Daoy (cell line): ENCODE measurements at places on chromosomes 12 and 14.

GRCh38 chr14:59465316-59466135 lies at the start of gene GPR135:
GPR135 (minus strand) TSS chr14:59465380; CDS start chr14:59465226, 154 bp downstream.
- DNase-seq = no peak

DNA sequence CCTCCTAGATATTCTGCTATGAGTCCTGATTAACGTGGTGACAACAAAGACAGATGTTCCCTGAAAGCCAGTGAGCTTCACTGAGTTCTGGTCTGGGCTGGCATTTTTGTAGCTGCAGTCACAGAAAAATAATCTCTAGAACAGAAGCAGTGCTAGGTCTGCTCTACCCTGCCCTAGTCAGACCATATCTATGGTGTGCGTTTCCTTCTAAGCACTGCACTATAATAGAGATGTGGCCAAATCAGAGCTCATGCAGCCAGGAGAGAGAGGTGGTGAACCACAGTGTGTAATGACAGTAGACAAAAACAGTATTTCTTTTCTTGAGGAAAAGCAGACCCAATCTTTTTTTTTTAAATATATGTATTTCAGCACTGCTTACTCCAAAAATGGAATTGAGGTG lies 76.3 kb downstream of the CMAS start:
- DNase-seq = no peak

- DNase-seq = no peak
Measured at GRCh38 chr12:121957861-121958515, 39.6 kb downstream of the CFAP251 start.

- peak; percentile 10 for DNase-seq
Measured at GRCh38 chr14:70257526-70257925, 68.8 kb upstream of the SLC8A3 start.

- peak; percentile 40 for DNase-seq
Measured at GRCh38 chr12:27779416-27779919, 565 bp upstream of the KLHL42 start.

DNA sequence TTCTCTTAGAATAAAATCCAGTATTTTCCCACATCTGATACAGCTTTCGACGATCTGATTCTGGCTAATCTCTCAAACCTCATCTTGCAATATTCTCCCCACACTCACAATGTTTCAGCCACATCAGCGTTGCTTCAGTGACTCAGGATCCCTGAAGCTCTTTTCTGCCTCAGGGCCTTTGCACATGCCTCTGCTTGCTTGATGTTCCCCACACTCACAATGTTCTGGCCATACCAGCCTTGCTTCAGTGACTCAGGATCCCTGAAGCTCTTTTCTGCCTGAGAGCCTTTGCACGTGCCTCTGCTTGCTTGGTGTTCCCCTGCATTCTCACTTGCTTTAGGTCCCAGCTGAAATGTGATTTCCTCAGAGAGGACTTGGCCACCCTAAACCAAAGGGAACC lies 2.6 kb downstream of the C12orf42 start:
- no peak for DNase-seq

DNA sequence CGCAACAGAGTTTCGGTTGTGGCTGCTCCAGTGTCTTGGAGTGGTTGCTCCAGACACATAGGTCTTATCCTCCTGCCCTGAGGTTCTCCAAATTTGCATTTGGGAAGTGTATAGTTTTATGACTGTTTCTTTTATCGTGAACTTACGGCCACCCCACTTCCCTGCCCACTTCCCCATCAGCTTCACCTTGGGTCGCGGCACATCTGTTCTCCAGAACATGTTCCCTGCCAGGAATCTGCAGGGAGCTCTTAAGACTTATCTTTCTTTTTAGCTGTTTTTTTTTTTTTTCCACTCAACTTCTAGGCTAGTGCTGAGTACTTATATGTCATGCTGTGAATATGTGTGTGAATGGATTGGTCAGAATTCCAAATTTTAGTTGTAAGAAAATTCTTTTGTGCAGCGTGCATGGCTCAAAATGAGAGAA lies 75.4 kb downstream of the ETV6 start:
- DNase-seq = no peak

DNA sequence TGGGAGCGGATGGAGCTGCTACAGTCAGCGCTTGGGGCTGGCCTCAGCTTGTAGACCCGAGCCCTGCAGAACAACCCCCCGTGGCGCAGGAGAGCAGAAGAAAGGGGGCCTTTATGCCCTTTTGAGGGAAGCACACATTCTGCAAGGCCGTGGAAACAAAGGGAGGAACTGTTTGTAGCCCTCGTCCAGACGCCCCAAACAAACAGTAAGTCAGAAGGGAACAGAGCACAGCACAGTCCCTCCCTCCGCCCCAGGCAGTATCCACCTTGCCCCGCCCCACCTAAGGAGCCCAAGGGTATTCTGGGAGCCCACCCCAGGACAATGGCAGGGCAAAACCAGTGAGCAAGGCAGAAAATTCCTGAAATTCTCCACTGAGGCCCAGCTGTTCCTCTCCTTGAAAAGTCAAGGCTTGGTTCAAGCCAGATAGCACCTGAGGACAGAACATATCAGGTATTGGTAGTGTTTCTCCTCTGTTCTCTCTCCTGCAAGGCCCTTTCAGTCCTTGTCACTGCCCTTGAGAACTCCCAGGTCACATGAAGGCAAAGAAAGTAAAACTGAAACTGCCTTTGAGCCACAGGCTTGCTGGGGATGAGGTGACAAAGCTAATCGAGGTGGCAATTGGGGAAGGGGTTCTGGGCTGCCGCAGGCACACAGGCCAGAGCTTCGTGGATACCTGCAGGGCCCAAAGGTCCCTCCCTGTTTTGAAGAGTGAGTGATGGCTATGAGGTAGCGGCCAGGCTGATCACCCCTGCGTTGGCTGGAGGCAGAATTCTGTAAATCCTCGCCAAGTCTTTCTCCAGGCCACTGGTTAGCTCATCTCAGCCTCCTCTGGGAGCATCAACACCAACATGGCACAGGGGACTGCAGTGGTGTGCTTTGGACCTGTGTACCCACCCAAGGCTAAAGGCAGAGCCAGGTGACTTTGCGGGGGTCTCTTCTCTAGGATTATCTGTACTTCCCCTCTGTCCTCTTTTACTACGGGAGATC lies 499 bp downstream of the DGLUCY start:
- DNase-seq = peak; percentile 79

DNA sequence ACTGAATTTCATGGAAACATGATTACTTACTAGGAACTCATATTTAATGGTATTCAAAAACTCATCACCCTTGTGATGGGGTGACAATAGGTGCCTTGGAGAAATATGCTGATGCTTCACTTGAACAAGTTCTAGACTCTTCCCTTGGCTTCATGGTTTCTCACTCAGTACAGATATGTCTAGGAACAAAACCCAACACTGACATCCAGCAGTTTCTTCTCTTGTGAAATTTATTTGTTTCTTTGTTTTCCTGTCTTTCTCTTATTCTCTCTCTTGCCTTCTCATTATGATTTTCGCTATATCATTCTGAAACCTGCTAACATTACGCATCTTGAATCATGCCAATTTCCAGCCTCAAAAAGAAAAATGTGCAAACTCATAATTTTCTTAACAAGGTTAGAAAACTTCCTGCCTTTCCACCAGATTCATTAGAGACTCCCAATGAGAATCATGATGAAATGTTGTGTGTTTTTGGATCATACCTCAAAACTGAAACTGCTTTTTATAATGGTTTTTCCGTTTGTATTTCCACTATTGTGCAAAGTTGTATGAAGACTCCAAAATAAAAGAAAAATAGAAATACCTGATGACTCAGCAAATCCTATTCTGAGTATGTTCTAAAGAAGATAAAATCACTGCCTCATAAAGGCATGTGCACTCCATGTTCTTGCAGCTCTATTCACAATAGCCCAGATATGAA lies 1021.5 kb downstream of the TMEM121 start:
- no peak for DNase-seq

- DNase-seq = no peak
Measured at GRCh38 chr14:85549697-85550096, 19.8 kb downstream of the FLRT2 start.

GRCh38 chr14:96793547-96793946 lies 3.6 kb upstream of the VRK1 start:
- DNase-seq = peak; percentile 62

- DNase-seq = peak; percentile 74
Measured at GRCh38 chr14:103546652-103547454, 15.6 kb downstream of the BAG5 start.

- DNase-seq = no peak
Measured at GRCh38 chr14:54301359-54301758, 95.4 kb upstream of the CDKN3 start.

GRCh38 chr14:31395572-31396205 lies 24.7 kb downstream of the HEATR5A start:
- no peak for DNase-seq

DNA sequence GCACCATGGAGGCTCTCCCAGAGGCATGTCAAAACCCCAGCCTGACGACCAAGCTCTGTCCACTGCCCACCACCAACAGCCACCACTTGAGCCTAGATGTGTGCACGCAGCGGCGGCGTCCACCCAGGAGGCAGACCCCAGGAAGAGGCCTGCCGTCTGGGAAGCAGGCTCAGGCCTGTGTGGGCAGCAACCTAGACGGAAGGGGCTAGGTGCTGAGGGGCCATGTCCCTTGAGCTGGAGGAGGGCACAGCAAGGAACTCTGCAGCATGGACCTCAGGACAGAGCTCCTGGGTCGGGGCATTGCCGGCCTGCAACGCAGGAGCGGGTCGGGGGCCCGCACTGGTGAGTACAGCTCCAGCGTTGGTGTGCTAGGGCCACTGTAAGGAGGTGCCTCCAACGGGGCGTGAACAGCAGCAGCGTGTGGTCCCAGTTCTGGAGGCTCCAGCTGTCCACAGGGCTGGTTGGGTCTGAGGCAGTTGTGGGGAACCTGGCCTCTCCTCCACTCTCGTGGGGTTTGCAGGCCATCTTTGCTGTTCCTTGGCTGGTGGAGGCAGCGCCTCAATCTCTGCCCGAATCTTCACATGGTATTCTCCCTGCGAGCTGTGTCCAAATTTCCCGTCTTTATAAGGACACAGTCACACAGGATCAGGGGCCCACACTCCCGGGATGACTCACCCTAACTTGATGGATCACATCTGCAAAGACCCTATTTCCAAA lies 20.5 kb downstream of the ZBTB42 start:
- DNase-seq = no peak

DNA sequence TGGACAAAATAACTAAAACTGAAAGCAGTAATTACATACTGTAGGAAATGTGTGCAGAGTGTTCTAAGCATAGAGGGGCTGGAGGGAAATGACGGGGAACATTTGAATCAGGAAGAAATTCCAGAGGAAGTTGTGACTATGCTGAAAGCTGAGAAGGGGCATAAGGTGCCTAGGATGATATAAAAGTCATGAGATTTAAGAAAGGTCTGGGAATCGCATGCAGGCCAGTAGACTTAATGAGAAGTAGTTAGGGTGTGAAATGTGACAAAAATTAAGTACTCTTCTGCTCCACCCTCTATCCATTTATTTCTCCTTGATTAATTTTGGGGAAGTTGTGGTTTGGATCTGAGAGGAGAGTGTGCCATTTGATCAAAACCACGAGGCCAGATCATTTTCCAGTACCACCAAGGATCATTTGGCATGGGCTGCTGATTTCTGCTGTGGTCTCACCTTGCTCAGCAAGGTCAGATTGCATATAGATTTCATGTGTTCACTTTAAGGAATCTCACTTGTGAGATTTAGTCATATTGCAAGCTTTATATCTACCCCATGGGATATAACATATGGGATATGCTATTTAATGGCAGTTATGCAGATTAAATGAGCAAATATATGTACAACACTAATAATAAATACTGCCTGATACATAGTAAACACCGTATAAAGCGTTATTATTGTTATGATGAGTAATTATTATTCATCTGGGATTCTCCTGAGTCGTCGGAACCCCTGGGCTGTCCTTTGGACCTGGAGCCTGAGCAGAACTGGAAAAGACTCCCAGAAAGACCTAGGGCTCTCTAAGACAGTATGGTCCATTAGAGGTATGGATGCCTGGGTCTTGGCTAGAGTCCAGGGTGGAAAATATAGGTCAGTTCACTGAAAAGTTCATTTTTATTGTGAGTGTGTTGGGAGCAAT lies 72.3 kb downstream of the SRGAP1 start:
- peak; percentile 57 for DNase-seq

GRCh38 chr14:32507029-32507984 lies 178.2 kb downstream of the AKAP6 start:
- peak; percentile 39 for DNase-seq

GRCh38 chr14:72594099-72594901 lies 299.6 kb downstream of the DPF3 start:
- DNase-seq = no peak

DNA sequence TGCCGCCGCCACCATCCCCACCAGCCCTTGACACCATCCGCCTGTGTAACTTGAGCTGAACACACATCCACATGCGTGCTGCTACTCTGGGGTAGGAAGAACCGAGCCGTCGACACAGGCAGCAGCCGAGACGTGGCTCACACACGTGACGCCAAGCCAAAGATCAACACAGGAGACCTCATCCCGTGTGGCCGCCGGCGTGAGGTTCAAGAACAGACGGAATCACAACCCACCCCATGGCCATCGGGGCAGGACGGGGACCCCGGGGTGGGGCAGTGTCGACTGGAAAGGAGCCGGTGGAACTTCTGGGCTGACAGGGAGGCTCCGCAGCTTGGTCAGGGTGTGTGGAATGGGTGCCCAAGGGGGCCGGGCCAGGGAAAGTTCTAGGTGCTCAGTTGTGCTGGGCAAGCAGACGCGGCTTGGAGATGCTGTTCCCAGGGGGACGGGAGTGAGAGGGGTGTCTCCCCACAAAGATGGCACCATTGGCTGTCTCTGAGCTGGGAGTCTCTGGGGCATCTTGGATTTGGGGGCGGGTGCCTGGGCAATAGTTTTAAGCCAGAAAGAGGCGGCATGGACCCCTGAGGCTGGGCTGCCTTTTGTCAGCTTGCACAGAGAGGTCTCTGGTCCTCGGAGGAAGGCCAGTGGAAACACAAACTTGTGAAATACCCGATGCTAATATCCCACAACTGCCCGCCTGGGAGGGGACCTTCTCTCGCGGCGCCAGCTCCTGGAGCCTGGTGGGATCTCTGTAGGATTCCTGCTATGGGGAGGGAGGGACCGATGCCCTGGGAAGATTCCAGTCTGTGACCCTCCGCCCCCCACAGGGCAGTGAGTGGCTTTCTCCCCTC lies 41.8 kb downstream of the GALNT9 start:
- DNase-seq = no peak

- DNase-seq = no peak
Measured at GRCh38 chr12:101772012-101772775, 32.9 kb upstream of the SYCP3 start.

DNA sequence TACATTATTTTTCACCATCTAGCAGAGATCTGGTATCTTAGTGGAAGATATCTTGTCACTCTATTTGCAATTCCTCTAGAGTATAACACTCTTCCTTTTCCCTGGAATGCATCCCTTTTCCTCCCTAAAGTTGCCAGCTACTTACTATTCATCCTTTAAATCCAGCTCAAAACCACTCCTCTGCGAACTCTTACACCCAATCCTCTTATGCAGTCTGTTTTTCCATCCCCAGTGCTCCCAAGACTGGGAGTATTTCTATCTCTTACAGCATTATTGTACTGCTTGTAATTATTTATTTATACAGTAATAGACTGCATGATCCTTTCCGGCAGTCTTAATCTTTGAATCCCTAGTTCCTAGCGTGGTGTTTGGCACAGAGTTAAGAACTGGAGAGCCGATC lies 2.9 kb upstream of the SRGAP1 start:
- no peak for DNase-seq

- no peak for DNase-seq
Measured at GRCh38 chr14:95026851-95027463, 130.4 kb downstream of the DICER1 start.
